Substantia nigra (tissue), 51 donors: ENCODE measurements at places on chromosomes 13 and 19.
A peak's percentile ranks its signal among the peaks of the same experiment; 100 is the strongest.

GRCh38 chr19:39430675-39431593, 4.8 kb downstream of the RPS16 start:
- no peak for DNase-seq

- DNase-seq, result no peak
Measured at GRCh38 chr13:52862358-52863206, 14.1 kb upstream of the PCDH8 start.

DNA sequence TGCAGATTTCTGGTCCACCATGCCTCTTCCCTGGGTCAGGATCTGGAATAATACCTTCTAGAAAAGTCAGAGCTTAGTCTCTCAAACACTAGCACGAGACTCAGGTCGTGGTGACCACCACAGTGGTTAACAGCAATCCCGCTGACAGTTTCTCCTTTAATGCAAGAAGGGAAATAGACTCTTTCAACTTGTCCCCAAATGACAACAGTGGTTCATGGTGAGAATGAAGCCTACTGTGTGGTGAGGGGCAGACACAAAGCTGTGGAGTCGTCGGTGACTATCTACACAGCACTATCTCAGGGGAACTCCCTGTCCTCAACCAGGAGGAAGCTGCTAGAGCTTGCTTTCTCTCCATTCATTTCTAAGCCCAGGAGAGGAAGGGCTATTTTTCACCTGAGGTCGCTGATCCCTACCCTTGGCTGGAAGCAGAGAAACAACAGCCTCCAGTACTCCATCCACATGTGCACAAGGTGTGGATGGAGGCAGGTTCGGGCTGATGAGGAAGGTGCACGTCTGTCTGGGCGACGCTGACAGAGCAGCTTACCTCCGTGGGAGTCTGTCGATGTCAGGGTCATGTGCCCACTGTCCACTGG, 72.4 kb downstream of the STK24 start:
- DNase-seq, result no peak

DNA sequence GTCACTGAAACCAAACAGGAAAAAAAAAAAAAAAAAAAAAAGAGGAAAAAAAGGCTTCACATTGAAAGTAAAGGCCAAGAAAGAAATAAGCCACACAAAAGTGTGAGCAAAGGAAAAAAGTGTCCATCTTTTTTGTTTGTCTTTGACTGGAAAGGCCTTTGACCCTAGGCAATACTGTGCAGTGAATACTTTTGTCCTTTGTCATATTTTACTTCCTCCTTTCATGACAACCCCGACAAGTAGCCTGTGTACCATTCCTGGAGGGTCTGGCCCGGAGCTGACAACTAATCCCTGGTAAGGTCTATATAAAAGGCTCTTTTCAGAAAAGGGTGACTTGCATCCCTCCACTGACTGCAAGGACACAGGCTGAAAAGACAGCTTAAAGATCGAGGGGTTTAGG, 12.9 kb upstream of the MICU2 start:
- DNase-seq, result no peak

- DNase-seq, result no peak
Measured at GRCh38 chr13:75327135-75327510, 154.8 kb downstream of the TBC1D4 start.

- DNase-seq, result peak; percentile 81
Measured at GRCh38 chr19:35757231-35757748, 461 bp upstream of the HSPB6 start.
